Stimulated activated CD8-positive, alpha-beta memory T cell treated with anti-CD3 and anti-CD28 coated beads, Interleukin-4, amount 100 ng/mL, for 1 hour (primary cell): ENCODE measurements at places on chromosomes 13 and 19.

DNA sequence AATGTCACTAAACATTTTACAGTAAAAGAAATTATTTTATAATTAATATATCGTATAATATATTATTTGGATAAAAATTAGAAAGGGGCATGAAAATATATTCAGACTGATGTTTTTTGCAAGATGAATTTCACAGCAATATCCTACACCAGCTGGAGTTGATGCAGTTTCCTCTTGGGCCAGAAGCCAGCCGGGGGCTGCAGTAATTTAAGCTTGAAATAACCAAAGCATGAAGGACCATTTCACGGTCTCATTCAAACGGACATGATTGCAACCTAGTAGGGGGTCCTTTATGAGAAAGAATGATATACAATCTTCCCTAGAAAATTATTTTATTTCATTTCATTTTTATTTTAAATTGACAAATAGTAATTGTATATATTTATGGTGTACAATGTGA lies 797.2 kb upstream of the PCDH9 start:
- DNase-seq = no peak

- DNase-seq = no peak
Measured at GRCh38 chr19:45404557-45405434, at the start of gene PPP1R13L. Gene PPP1R13L, minus strand, starts transcription at chr19:45405069. Its CDS starts 6,751 bp downstream, at chr19:45398318.

DNA sequence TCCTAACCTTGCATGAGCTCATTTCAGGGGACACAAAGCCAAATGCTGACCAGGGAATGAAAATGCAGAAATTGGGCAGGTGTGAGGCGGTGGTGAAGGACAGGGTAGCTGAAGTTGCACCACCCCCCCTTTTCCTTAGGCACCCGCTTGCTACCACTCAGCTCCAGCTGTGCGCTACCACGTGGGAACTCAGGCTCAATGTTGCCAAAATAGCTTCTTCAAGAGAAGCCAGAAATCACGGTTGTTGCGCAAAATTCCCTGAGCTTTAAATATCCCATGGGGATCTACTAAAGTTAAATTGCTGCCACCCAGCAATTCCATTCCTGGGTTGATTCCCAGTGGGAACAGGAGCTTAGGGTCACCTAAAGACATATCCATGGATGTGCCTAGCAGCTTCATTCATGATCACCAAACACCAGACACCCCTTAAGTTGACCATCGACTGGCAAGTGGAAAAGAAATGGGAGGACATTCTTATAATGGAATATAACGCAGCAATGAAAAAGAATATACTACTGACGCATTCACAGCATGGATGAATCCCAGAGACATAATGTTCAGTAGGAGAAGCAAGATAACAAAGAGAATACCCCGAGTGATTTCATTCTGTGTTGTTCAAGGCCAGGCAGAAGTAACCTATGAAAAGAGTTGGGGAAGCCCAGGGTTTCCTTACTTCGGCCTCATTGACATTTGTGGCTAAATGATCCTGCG lies 12.8 kb upstream of the ADGRL1 start:
- DNase-seq = no peak

GRCh38 chr19:32829345-32829896 lies 40.1 kb downstream of the SLC7A9 start:
- no peak for DNase-seq

- DNase-seq = no peak
Measured at GRCh38 chr13:21033856-21034602, 27.4 kb downstream of the LATS2 start.
